ENCODE measurements at places on chromosomes 11 and 22.

GRCh38 chr11:70482529-70482917 lies 84.2 kb downstream of the CTTN start:
- DNase-seq: peak; percentile 31

DNA sequence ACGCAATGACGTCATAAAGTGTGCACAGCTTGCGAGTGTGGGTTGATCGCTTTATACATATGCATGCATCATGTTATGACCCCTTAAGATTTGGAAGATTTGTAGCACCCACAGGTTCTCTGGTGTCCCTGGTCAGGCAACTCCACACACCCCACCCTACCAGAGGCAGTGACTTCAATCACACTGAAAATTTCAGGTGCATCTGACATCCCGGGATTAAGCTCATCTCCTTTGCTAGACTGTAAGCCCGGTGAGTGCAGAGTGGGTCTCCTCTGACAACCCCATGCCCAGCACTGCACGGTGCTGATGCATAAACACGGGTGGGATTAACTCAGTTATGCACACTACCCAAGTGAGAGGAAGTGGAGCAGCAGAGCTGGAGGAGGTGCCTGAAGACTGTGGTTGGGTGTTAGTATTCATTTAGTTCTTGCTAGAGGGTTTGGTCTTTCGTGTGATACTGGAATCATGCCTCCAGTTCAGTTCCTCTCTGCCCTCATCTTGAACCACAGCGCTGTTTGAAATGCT lies 6.5 kb downstream of the ARSA start:
- no peak for DNase-seq

- DNase-seq: no peak
Measured at GRCh38 chr11:114260483-114260882, 35.7 kb upstream of the NNMT start.

DNA sequence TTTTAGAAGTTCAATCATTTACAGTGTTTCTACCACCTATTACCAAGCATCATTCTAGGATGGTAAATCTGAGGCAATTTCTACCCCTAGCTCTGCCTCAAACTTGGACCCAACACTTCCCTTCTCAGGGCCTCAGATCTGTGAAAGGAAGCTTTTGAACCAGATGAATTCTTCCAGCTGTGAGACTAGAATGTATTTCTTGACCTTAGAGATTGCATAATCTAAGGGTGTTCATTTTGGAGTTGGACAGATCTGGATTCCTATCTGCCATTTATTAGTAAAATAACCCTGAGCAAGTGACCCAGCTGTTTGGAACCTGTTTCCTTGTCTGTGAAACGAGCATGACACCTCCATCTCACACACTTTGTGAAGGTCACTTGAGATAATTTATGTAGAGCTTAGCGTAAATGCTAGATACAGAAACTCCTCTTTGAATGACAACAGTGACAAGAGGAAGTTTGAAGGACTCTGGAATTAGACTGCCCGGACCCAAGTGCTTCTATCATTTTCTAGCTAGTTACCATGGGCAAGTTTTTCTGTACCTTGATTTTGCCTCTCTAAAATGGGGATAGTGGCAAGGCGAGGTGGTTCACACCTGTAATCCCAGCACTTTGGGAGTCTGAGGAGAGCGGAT lies 3.8 kb upstream of the INTS5 start:
- no peak for DNase-seq

DNA sequence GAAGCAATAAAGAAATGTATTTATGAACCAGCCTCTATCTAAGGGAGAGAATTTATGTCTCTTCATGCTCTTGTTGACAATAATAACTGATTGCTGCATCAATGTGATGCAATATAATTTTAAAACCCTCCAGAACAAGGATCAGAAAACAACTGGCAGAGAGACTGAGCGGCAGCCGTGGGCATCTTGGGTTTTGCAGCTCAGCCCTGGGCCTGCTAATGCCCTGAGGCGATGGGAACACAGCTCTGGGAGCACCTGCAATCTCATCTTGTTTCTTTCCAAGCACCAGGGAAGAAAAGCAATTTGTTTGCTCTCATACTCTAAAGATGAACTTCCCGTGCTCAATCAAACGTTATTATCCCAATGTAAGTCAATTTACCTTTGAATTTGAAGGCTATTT lies 245.7 kb downstream of the ST3GAL4 start:
- no peak for DNase-seq

GRCh38 chr11:119861160-119861559 lies 132.2 kb upstream of the NECTIN1 start:
- DNase-seq: no peak

DNA sequence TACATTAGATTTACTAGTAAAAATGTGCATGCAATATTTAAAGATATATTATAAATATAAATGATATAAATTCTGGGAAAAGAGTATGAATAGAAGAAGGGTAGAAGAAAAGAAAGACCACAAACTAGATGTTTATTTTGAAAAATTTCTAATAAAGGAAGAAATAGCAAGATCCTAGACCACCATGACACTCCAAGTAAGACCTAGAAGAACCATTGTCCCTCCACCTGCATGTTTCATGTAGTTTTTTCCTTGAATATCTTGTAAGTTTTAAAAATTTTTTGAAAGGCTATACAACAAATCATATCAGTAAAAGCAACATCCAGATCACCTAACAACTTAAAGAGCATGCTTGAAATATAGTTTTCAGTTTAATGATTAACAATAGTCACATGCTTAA lies 46.8 kb downstream of the ARHGAP32 start:
- no peak for DNase-seq

DNA sequence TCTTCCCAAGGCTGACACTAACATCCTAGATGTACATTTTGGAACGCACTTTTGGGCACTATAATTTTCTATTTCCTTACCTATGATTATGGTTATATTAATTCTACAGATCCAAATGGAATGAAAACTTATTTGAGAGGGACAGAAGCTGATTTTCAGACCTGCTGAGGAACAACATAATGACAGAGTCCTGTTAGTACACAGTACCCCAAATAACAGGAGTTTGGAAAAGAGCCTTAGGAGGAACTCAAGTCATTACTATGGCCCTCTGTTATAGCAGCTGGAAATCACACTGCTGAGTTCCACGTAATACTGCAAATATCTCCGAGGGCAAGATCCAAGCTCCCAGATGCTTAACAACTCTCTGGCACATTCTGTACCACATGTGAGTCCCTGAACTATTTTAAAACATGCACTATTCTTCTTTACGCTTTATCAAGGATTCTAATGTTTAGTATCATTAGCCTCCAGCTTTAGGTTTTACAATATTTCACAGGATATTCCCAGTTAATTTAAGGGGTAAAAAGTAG lies 1027.7 kb upstream of the CCDC90B start:
- DNase-seq: peak; percentile 47

DNA sequence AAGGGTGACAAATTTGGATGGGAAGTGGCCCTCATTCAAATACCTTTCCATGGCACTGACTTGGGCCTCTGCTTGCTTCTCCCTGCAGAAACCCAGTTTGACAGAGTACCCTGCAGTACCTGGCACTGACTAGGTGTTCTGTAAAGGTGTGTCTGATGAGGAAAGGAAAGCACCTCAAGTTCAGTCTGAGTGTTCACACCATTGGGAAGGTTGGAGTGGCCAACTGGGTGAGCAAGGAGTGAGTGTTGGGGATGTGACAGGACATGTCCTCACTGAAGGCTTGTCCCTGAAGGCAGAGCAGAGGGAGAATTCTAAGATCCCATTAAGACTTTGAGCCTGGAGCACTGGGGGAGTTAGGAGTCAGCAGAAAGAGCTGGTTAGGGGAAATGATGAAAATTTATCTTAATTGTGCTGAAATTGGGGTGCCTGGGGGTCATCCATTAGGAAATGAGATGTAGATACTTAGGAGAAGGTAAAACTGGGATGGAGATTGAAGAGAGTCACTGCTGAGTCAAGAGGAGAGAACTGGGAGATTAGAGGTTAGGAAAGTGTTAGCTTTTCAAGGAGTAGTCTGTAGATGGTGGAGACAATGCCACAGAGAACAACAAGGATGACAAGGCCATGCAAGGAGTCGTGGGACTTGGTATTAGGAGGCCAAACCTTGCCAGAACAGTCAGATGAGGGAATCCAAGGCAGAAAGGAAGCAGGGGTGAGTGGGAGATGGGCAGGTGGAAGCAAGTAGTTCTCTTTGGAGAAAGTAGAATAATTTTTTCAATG lies 6.1 kb downstream of the SREBF2 start:
- DNase-seq: no peak

- DNase-seq: peak; percentile 20
Measured at GRCh38 chr11:396511-396947, 2.5 kb downstream of the PKP3 start.

GRCh38 chr22:35439365-35439717 lies 39.4 kb downstream of the MCM5 start:
- DNase-seq: no peak

DNA sequence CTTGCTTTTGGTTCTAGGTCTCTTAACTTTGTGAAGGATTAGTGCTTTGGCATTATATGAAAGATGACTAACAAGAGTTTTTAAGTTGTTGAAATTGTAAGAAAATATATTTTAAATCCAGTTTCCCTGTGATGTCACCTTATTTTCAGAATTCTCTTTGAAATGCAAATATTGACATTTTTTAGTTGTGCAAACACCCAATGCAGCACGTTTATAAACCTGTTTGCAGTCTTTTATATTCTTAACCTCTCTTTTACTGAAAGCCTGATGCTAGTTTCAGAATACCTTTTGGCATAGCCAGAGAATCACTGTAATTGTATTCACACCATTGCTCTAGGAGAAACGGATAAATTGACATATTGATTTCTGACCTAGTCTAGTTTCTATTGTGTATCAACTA lies 42.8 kb upstream of the SLC37A2 start:
- DNase-seq: no peak

GRCh38 chr11:14026961-14027360 lies 64.4 kb downstream of the SPON1 start:
- peak; percentile 33 for DNase-seq

DNA sequence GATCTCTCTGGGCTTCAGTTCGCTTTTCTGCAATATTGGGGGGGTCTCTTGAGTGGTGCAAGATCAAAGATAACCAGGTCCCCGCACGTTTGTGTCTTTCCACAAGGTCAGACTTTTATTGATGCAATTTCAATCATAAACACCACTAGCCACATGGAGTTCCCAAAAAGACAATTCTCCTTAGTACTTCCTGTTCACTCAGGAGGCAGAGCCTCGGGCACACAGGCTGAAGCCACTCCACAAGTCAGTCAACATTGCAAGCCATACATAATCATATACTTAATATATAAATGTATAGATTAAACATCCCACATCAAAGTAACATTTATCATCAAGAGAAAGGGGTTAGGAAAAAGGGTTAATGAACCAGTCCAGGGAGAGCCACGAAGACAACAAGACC lies 12.0 kb downstream of the ST14 start:
- DNase-seq: no peak

DNA sequence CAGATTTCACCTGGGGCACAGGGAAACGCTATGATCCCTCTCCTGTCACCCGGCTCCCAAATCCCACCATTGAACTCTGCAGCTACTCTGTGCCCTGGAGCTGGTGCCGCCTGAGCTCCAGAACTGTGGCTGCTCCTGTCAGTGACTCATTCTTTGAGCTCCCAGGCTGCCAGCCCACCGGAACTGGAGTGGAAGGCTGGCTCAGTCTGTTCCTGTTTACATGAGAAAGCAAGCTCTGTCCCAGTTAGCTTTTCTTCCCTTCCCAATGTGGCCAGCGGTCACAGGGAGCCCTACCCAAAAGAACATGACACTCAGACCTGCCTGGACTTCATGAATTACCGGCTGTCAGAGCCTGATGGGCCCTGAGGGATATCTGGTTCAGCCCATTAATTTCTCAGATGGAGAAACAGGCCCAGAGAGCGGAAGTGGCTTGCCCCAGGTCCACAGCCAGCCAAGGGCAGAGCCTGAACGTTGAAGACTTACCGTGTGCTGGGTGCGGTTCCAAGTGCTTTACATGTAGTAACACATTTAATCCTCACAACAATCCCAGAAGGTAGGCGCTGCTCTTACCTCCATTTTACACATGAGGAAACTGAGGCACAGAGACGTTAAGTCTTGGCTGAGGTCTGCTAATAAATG lies 23.8 kb upstream of the IGSF22 start:
- DNase-seq: peak; percentile 60

- DNase-seq: no peak
Measured at GRCh38 chr11:132925825-132926469, 606.4 kb downstream of the OPCML start.

DNA sequence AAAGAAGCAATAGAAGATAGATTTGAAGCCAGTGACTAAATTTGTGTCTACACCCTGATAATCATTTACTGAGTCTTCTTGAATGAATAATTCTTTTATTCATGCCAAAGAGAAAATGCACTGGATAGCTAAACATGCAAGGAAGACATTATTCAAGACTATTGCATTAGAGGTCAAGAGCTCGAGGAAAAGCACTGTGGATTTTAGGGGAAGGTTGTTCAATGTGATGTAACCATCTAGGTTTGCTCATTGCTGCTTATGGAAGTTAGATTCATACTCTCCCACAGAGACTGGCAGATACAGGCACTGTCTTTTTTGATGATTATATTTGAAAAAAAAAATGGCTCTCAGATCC lies 682.1 kb downstream of the KCNA4 start:
- peak; percentile 60 for DNase-seq

DNA sequence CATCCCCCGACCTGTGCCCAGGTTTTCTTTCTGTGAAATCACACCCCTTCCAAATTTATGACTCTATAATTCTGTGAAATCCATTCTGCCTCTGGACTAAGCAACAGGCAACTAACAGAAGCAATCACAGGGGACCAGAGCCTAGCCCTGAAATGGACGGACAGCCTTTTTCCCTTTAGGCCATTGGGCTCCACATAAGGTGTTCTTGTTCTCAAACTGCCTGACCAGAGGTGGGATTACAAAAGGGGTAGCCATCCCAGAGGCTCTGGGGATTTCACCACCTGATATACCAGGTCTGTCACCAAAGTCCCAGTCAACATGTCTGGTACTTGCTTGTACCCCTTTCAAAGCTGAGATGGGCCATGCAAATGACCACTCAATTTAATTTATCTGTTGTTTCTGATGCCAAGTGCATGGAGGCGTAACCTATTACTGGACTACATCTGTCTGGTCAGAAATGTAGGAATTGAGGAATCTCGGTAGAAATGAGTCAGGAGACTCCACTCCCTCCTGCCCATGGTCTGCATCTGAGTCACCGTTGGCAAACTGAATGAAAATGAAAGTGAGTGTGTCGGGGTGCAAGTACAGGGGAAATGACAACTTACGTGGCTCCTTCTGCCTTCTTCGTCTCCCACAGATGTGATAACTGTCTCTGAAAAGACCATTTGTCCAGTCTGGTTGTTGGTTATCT lies 10.2 kb downstream of the DKK3 start:
- DNase-seq: peak; percentile 86

GRCh38 chr11:27246925-27247324 lies 116.1 kb downstream of the CCDC34 start:
- peak; percentile 69 for DNase-seq

Measured in fibroblast of the aortic adventitia (primary cell).